ENCODE measurements at places on chromosomes 1 and 21.

GRCh38 chr1:180194546-180195207 lies 35.4 kb upstream of the LHX4 start:
- DNase-seq: no peak

DNA sequence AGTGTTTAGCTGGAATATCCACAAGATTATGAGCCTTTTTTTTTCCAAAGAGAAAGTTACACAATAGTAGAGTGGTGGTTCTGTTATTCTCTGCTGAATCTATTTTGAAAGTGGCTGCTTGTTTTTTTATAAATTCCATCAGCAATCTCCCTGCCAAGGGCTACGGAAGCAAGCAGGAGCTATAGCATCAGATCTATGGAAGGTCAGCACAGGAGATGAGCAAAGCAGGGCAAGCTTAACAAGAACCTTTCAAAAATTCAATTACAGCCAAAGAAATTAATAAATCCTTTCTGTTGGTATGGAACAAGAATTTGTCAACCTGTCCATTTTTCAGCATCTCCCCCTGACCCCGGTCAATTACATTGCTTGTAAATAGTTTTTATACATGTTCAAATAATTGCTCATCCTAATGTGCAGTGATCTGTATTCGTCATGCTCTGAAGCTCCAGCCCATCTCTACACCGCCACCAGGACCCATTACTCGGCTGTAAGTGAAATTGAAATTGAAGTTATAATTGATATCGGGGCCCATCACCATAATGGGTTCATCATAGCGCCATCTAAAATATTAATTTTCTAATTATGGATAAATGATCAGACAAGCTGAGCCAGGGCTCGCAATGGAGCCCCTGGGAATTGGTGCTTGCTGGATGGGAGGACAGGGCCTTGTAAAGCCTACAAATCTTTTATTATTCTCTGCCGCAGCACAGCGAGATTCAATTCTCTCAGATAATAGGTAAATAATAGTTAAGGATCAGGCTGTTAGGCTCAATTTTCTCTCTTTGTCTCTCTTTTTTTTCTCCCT lies 215.1 kb downstream of the ATG4C start:
- no peak for DNase-seq

DNA sequence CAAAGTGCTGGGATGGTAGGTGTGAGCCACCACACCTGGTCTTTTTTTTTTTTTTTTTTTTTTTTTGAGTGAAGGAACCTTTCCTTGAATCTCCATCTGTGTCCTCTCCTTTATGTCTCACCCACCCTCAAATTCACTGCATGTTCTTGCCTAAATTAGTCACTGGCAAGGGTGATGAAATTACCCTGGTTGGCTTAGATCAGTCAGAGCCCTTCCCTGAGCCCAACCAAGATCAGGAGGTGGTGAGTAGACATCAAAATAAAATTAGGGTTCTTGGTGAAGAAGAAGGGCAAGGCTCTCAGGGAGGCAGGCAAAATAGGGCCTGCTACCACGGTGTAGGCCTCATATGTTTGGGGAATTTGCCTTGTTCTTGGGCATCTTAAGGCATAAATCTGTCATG lies 5.3 kb upstream of the TNN start:
- DNase-seq: no peak

DNA sequence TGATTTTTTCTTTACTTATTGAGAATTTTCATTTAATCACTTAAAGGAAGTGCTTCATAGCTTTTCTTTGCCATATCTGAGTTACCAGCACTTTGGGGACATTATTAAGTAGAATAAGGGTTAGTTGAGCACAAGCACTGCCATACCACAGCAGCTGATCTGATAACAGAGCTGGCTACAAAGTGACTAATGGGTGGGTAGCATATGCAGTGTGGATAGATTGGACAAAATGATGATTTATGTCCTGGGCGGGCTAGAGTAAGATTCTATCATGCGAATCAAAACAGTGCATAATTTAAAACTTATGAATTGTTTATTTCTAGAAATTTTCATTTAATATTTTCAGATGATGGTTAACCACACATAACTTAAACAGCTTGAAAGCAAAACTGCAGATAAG lies 102.2 kb upstream of the SNX7 start:
- DNase-seq: no peak

DNA sequence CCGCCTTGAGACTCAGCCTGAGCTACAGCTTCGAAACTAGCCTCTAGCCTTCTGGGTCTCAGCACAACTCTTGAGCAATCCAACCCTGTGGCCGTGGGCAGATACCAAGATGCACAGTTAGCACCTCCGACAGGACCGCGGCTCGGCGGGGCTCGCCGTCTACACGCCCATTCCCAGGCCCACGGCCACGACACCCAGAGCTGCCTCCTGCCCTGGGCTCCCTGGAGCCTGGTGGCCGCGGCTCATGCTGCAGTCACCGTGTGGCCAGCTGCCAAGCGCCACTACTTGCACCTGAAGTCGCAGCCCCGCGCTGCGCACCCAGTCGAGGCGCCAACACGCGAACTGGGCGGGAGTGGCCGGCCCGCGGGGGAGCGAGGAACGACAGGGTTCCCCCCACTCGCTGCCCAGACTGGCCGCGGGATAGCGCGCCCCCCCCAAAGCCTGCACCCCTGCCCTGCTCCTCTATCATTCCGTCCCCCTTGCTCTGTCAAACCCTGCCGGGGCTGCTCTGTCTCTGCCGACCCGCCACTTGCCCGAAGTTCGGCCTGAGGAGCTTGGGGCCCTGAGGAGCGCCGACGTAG lies 729 bp upstream of the CDCA8 start:
- no peak for DNase-seq

- no peak for DNase-seq
These were observed 1.9 kb downstream of the OR14A16 start for GRCh38 chr1:247822060-247822459.

GRCh38 chr1:219128957-219129356 lies 44.7 kb upstream of the LYPLAL1 start:
- no peak for DNase-seq

GRCh38 chr1:28281608-28282425 lies 22.5 kb downstream of the SESN2 start:
- no peak for DNase-seq

GRCh38 chr1:233735847-233736246 lies 121.9 kb downstream of the KCNK1 start:
- DNase-seq: no peak

DNA sequence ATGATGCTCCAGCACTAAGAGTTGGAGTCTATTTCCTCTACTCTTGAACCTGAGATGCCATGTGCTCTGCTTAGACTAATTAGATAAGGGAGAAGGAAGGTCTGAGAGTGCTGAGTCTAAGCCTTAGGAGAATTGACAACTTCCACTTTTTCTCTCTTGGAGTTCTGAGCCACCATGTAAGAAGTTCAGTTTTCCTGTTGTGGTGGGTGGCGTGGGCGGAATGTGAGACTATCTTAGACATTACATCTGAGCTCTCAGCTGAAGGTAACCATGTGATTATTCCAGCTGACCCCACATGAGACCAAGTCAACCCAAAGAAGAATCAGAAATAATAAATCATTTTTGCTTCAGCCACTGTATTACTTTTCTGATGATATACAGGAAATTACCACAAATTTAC lies 404.5 kb upstream of the LRRC7 start:
- no peak for DNase-seq
